ENCODE measurements at places on chromosomes 4 and X.

DNA sequence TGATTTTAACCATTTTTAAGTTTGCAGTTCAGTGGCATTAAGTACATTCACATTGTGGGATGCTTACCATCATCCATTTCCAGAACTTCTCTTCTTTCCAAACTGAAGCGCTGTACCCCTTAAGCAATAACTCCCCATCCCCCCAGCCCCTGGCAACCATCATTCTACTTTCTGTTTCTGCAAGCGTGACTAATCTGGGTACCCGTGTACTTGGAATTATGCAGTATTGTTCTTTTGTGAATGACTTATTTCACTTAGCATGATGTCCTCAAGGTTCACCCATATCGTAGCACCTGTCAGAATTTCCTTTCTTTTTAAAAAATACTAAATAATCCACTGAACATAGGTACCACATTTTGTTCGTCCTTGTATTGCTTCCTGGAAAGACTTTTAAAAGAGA lies 32.9 kb downstream of the USP9X start:
- DNase-seq = no peak

- no peak for DNase-seq
Measured at GRCh38 chrX:133258481-133258880, 40.3 kb upstream of the TFDP3 start.

- DNase-seq = no peak
Measured at GRCh38 chr4:125266901-125267604, 47.7 kb upstream of the FAT4 start.

DNA sequence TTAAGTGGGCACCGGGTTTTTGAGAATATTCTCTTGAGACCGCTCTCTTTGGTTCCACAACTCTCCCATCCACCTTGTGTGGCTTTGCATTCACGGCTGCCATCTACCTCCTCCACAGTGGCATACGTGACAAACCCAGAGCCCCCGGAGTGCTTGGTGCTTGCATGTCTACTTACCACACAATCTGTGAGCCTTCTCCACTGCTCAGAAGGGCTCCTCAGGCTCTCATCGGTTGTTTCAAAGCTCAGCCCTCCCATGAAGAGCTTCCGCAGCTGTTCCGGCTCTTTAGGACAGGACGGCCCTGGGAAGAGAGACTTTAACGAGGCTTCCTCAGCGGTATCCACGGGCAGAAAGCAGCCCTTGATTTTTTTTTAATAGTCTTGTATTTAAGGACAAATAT lies 167.6 kb upstream of the ANK2 start:
- no peak for DNase-seq

DNA sequence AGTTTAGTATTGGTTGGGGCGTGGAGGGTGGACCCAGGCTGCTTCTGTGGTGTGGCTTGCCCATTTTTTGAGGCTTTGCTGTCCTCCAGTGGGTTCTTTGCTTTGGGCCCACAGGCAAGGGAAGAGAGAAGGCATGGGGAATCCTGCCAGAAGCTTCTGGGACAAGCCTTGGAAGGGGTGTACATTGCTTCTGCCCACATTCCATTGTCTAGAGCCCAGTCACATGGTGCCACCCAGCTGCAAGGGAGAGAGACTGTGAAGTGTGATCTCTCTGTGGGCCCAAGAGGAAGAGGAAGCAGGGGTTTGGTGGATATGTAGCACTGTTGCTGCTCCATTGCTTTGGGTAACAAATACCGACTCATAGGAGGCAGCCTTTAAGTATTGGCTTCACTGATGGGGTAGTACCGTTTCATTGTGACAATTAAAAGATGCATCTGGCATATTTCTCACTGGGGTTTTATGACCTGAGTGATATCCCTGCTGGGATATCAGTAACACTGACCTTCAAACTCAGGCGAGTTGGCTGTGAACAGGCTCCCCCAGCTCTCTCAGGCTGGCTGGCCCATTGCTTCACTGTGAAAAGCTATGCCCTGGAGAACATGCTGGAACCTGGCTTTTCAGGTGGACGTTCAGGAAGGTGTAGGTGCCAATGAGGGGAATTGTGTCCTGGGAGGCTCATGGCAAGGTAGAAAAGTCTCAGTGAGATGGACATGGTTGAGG lies 85.9 kb downstream of the CLDN34 start:
- no peak for DNase-seq

DNA sequence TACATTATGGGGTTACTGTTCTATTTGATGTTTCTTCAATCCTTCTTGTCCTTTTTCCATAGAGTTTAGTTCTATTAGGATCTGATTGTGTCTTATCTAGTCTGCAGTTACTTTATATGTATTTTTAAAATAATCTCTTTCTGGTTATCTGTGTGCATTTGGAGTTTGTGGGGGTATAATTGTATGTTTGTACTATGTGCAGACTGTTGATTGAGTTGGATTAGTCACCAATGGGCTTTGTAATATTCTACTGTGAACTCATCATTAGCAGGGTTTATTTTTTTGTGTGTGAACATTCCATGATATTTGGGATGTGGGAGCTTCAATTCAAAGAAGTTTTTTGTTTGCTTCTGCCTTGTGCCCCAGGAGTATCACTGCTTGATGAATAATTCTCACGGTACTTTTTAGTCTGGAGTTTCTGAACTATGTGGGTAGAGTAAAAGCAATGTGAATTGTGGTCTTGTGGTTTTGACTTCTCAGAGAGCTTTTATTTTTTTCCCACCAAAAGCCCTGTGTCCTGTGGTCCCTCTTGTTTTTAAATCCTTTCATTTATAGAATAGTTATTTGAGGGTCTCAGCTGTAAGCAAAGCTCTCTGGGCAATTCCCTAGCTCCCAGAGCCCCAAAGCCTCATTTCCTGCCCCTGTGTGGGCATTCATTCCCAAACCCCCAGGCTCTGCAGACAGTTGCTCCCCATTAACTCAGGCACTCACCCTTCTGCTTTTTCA lies 127.8 kb downstream of the PHKA2 start:
- DNase-seq = no peak

DNA sequence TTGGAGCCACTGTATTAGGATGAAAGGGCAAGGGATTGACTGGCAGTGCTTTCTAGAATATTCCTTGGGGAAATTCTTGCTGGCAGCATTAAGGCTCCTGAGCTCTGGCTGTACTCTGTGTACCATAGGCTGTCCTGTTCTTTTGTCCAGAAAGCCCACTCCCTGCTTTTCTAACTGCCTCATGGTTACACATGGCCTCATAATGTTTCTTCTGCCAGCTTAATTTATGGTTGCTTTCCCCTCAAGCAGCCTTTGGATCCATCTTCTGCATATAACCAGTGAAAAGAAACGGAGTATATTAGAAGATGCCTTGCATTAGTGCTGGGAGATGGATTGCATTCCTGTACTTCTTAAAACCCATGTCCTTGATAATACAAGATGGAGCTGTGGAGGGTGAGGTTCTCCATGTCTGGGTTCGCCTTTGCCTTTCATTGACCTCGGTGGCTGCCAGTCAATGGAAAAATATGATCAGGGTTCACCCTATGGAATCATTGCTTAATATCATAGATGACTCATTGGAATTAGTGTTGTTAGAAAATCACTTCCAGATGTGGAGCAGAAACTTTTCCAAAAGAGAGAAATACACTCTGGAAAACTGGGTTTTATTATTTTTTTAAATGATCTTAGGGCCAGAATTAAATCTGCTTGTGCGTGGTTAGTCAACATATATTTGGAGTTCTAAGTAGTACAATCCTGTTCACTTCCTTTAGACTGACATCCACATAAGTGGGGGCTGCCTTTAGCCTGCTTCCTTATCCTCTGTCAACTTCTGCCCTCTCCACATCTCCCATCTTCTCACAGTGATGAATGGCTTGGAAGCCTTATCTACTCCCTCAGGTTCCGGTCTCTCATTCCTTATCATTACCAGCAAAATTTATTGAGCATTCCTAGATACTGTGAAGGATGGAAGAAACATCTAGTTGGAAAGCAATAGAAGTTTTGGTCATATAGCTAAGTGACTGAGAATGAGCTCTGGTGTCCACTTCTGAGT lies 24.9 kb downstream of the DOCK11 start:
- no peak for DNase-seq

- DNase-seq = no peak
Measured at GRCh38 chr4:4641661-4642495, 100.0 kb upstream of the STX18 start.

- DNase-seq = peak; percentile 81
Measured at GRCh38 chrX:9995855-9996339, 28.7 kb downstream of the CLDN34 start.

- no peak for DNase-seq
Measured at GRCh38 chrX:108235986-108236385, 144.4 kb downstream of the ATG4A start.

GRCh38 chr4:173420801-173421200 lies 21.9 kb upstream of the SCRG1 start:
- DNase-seq = no peak

GRCh38 chr4:113474017-113474416 lies 287.5 kb downstream of the CAMK2D start:
- DNase-seq = no peak

- DNase-seq = no peak
Measured at GRCh38 chr4:45765521-45765920, 358.3 kb downstream of the GABRG1 start.

GRCh38 chr4:42048394-42048793 lies 58.1 kb downstream of the SLC30A9 start:
- no peak for DNase-seq

GRCh38 chr4:60865273-60865672 lies 334.9 kb upstream of the ADGRL3 start:
- DNase-seq = peak; percentile 48

- DNase-seq = no peak
Measured at GRCh38 chr4:101956068-101956825, 165.7 kb downstream of the BANK1 start.

GRCh38 chrX:103663981-103664762 lies 22.3 kb downstream of the MORF4L2 start:
- DNase-seq = no peak

- DNase-seq = no peak
Measured at GRCh38 chrX:24566240-24566639, 80.9 kb downstream of the PCYT1B start.

- DNase-seq = no peak
Measured at GRCh38 chr4:39302901-39303300, 63.3 kb downstream of the RFC1 start.

DNA sequence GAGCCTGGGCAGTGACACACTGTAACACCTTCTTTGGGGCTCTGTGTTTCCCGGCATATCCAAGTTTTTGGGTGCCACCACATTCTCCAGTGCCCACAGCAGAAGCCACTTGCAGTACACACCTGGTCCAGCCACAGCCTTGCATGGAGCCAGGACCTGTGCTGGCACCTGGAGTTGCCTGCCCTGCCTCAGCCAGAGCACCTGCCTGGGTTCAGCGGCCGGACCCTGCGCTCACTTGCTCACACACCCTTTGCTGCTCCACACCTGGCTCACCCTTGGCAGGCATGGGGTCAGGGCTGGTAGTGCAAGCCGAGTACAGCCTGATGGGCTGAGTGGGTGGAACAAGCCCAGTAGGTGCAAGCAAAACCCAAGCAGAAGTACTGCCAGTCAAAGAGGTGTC lies 1511.1 kb downstream of the TECRL start:
- peak; percentile 41 for DNase-seq

DNA sequence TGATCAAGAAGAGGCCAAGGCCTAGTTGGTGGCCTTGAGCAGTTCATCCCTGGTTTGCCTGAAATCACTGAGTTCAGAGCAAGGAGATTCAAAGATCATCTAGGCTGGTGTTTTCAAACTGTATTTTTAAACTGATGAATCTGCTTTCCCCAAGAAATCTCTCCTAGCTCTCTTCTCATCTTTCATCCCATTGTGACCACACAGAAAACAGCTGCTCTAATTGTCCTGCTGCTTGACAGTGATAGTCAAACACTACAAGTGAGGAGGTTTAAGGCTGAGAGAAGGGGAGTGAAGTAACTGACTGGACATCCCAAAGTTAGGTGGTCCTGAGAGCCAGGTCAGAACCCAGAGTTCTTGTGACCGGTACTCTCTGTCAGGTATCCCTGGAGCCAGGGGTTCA lies 91.5 kb downstream of the LNX1 start:
- DNase-seq = no peak

DNA sequence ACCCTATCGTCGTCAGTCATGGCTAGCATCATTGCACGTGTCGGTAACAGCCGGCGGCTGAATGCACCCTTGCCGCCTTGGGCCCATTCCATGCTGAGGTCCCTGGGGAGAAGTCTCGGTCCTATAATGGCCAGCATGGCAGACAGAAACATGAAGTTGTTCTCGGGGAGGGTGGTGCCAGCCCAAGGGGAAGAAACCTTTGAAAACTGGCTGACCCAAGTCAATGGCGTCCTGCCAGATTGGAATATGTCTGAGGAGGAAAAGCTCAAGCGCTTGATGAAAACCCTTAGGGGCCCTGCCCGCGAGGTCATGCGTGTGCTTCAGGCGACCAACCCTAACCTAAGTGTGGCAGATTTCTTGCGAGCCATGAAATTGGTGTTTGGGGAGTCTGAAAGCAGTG lies 1.6 kb downstream of the ZCCHC12 start:
- DNase-seq = no peak

- DNase-seq = no peak
Measured at GRCh38 chr4:173415885-173416653, 17.2 kb upstream of the SCRG1 start.

- DNase-seq = peak; percentile 92
Measured at GRCh38 chr4:54228056-54228527, 1.0 kb upstream of the PDGFRA start.

- DNase-seq = no peak
Measured at GRCh38 chr4:139852612-139853269, 187.1 kb downstream of the MGST2 start.

- DNase-seq = no peak
Measured at GRCh38 chrX:117508021-117508420, 608.6 kb downstream of the KLHL13 start.

DNA sequence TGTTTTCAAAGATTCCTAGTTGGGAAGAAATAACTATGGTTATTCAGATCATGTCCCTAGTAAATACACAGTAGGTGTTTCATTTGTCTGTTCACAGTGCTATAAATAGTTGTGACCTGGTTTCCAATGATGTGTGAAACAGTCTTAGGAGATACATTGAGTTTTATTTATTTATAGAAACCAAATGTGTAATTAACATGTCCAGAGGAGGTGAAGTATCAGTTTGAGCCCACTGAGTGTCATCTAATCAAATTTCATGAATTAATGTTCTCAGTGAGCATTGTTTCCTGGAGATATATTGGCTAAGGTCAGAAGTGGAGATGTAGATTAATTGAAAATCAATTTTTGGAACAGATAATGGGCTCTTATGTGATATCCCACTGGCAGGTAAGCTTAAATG lies 996.3 kb downstream of the FSTL5 start:
- no peak for DNase-seq

GRCh38 chr4:154158361-154159155 lies 333.0 kb downstream of the DCHS2 start:
- no peak for DNase-seq

- no peak for DNase-seq
Measured at GRCh38 chr4:2402941-2403340, 15.5 kb downstream of the ZFYVE28 start.

DNA sequence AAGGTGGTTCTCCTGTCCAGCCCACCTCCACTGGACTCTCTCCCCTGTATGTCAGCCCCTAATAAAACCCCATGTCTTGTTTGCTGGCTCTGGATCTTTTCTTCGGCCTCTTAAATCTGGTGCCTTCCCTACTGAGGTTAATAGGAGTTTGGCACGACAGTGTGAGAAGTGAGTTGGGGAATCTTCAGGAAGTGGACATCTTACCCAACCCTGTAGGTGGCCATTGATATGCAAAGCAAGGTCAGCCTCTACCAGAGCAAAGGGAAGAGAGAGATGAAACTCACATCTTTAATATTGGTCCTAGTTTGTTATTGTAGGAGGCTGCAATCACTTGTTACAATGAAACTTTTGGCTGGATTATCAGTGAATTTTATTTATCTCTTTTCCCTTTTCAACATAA lies 111.7 kb downstream of the CHRDL1 start:
- DNase-seq = no peak

GRCh38 chr4:128341634-128342033 lies 54.0 kb upstream of the PGRMC2 start:
- DNase-seq = no peak

- no peak for DNase-seq
Measured at GRCh38 chr4:81398379-81398778, 73.3 kb downstream of the RASGEF1B start.

Measured in right forelimb (tissue), 1 donor.